ENCODE measurements at places on chromosomes 16 and 17. TPM values are rescaled to one million over a fixed set of nuclear protein-coding genes. Genes with fewer than 3 reads are reported as not detected.

Gene KRT9
- polyA plus RNA-seq = not detected

Gene ST6GALNAC2
- polyA plus RNA-seq = 2.9 TPM

Gene MPV17L
- 0.17 TPM for polyA plus RNA-seq

Gene IL34
- not detected for polyA plus RNA-seq

Gene SPSB3
- polyA plus RNA-seq = 63.9 TPM

Gene PIP4K2B
- 17.4 TPM for polyA plus RNA-seq

Gene PDILT
- not detected for polyA plus RNA-seq

Gene WDR81
- polyA plus RNA-seq = 20.4 TPM

Gene ITGB3
- not detected for polyA plus RNA-seq

Gene CHST5
- not detected for polyA plus RNA-seq

DNA sequence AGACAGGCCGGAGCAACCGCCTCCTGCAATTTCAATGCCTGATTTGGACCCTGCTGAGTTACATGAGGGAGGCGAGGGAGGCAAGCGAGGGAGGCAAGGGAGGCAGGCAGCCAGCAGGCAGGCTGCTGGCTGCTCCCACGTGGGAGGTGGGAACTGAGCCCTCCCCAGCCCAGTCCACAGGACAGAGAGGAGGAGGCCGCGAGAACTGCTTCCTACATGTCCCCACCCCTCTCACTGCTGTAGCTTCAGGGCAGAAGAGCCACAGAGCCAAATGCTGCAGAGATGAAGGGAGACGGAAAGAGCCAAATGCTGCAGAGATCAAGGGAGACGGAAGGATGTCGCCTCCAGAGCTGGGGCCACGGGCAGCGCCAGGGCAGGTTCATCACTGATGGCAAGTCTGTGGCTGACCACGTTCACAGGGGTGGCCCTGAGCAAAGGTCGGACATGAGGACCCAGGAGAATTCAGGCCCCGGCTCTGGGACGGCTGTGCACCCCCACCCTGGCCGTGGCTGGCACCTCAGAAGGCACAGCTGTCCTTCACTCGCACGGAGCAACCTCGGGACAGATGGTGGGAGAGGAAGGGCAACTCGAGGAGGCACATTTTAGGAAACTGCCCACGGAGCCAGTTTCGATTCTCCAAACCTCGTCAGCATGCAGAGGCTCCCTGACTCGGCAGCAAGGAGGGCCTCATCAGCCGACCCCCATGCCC is 21.5 kb downstream of the RPH3AL start:
- DNase-seq = peak; percentile 71
- peak overlapping the region; percentile 41 for H3K4me3 ChIP-seq
- no peak overlapping the region for H3K27ac ChIP-seq
- H3K27me3 ChIP-seq = no peaks in the 10 kb centered on the region
- no peaks in the 10 kb centered on the region for H3K36me3 ChIP-seq
- peaks cover 26% of the 10 kb centered on the region for H3K4me1 ChIP-seq

DNA sequence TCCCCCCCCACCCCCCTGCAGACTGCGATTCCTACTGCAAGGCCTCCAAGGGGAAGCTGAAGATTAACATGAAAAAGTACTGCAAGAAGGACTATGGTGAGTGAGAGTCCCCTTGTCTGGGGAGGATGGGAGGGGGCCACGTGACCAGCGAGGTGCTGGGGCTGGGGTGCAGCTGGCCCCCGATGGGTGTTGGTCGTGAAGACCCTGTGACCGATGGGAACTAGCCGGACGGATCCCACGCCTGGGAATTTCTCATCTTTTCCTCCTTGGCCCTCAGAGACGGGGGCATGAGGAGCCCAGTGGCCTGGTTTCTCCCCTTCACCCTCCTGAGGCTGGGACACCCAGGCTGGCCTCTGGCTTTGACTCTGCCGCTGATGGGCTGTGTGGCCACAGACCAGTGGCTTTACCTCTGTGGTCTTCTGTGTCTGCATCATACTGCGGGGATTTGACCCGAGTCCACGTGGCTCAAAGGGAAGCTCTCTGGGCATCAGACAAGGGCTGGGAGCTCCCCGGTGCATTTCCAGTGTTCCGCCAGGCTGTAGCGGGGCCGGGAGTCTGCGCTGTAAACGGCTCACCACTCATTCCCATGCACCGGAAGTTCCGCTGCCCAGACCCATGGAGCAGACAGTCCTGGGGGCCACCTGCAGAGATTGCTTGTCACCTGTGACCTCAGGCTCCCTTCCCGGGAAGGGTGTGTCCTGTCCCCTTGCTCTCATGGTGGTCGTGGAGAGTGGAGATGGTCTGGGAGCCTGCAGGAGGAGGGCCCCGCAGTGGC is 200.0 kb downstream of the NTN1 start:
- no peaks in the 10 kb centered on the region for H3K27me3 ChIP-seq
- no peaks in the 10 kb centered on the region for H3K36me3 ChIP-seq
- H3K4me1 ChIP-seq = peaks cover under 1% of the 10 kb centered on the region
- no peak for DNase-seq
- no peak overlapping the region for H3K27ac ChIP-seq
- no peak overlapping the region for H3K4me3 ChIP-seq

DNA sequence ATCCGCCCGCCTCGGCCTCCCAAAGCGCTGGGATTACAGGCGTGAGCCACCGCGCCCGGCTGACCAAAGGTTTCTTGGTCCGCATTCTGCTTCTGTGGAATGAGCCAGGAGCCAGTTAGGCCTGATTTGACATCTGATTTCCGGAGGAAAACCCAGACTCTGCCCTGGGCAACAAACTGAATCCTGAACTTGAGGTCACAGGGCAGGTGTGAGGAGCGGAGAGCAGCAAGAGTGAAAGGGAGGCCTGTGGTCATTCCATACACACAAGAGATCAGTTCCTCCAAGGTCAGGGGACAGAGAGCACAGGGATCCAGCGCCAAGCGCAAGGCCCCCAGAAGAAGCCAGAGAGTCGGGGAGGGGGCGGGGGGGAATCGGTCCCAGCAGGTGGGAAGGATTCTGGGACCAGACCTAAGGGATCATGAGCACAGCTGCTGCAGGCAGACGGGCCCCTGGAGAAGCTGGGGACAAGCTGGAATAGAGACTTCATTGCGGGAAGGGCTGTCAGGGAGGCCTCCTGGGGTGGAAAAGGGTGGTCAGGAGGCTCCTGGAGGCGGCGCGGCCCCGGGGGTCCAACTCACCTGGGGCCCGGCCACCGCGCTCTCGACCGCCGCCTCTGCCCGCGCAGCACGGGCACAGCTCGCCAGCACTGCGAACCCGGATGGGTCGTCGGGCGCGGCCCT is 436 bp downstream of the SHPK start:
- H3K36me3 ChIP-seq = no peaks in the 10 kb centered on the region
- no peak for DNase-seq
- H3K27me3 ChIP-seq = no peaks in the 10 kb centered on the region
- peak overlapping the region; percentile 74 for H3K4me3 ChIP-seq

DNA sequence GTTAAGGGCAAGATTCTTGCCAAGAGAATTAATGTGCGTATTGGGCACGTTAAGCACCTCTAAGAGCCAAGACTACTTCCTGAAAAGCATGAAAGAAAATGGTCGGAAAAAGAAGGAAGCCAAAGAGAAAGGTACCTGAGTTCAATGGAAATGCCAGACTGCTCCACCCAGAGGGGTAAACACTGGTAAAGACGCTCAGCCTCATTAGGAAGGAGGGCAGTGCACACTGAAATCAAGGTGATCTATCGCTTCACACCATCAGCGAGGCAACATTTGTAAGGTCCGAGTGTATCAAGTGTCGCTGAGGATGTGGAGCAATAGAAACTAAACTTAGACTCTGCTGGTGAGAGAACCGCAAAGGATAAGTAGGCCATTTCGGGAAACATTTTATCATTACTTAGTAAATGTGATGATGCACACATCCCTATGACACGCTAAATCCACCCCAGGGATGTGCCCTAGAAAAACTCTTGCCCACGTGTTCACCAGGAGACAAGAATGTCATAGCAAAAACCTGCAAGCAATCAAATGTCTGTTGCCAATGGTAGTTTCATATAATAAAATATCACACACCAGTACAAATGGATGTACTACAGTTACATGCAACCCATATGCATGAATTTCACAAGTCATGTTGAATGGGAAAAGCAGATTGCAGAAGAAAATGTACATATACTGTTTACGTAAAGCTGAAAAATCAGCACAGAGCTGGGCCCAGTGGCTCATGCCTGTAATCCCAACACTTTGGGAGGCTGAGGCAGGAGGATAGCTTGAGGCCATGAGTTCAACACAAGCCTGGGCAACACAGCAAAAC is 23.6 kb downstream of the CNTROB start:
- H3K27ac ChIP-seq = no peak overlapping the region
- H3K4me1 ChIP-seq = no peaks in the 10 kb centered on the region
- no peak for DNase-seq
- H3K36me3 ChIP-seq = no peaks in the 10 kb centered on the region
- no peaks in the 10 kb centered on the region for H3K27me3 ChIP-seq

DNA sequence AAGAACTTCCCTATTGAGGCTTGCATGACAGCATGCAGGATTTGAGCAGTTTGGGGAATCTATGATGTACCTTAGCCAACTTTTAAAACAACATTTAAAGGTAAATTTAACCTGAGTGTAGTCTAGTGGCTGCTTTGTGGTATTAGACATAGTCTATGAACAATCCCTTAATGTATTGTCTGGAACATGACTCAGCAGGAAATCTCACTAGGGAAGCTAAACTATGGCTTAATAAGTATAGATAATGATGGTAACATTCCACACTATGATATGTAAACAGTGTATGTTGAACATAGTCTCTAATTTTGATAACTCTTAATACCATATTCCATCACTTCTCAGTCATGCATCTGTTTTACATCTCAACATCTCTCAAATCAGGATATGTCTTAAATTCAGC is 52.1 kb upstream of the SLC12A3 start:
- H3K27ac ChIP-seq = no peak overlapping the region
- DNase-seq = no peak
- no peaks in the 10 kb centered on the region for H3K36me3 ChIP-seq
- no peak overlapping the region for H3K4me3 ChIP-seq

DNA sequence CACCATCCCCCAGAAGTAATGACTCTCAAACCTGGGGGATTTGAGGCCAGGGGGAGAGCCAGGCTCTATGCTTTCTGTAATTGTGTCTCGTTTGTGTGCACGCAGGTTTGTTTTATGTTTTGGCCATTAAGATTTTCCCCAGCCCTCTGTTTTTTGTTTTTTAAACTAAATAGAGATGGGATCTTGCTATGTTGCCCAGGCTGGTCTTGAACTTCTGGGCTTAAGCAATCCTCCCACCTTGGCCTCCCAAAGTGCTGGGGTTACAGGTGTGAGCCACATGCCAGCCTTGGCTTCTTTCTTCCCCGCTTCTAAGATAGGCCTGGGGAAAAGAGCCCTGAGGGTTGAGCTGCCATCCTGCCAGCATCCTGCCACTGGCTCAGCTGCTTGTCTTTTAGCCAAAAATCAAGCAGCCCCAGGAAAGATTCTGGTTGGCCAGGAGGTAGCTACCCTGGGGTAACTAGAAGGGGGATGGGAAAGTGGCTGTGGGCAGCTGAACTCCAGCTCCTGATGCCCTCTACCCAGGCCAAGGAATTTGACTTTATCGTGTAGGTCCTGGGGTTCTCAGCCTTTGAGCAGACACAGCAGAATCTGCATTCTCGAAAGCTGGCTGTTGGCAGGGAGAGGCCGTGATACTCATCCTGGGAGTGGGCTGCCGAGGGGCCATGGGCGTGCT is 18.4 kb downstream of the KDM8 start:
- H3K27ac ChIP-seq = no peak overlapping the region
- DNase-seq = no peak
- H3K36me3 ChIP-seq = peaks cover 9% of the 10 kb centered on the region
- H3K4me1 ChIP-seq = no peaks in the 10 kb centered on the region

DNA sequence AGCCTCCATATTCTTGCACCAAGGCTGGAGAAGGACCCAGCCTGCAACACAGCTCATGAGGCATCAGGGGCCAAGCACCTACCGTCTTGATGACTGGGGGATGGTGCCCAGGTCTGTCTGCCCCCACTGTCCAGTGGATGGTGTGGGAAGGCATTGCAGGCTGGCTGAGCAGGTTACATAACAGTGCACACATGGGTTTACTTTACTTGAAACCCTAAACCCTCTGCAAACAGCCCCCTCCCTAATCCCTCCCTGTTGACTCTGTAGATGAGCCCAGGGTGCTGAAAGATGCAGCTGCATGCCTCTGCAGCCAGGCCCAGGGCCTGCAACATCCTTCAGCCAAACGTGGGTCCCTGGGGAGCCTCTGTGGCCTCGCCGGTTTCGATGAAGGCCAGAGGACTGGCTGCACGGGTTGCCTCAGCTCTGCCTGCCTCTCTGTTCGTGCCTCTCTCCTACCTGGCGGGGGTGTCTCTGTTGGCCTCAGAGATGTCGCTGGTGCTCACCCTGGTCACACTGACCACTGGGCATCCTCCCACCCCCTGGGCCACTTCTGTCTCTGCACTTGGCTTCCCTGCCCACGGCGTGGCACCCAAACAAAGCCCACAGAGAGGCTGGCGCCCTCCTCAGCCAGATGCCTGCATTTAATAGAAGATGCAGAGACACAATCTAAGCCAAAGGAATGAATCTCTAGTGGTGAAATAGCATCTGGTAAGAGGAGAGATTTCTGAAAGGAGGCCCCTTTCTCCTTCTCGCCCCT is 95.1 kb downstream of the METRNL start:
- H3K4me3 ChIP-seq = no peak overlapping the region
- no peaks in the 10 kb centered on the region for H3K36me3 ChIP-seq
- no peaks in the 10 kb centered on the region for H3K27me3 ChIP-seq
- DNase-seq = no peak

DNA sequence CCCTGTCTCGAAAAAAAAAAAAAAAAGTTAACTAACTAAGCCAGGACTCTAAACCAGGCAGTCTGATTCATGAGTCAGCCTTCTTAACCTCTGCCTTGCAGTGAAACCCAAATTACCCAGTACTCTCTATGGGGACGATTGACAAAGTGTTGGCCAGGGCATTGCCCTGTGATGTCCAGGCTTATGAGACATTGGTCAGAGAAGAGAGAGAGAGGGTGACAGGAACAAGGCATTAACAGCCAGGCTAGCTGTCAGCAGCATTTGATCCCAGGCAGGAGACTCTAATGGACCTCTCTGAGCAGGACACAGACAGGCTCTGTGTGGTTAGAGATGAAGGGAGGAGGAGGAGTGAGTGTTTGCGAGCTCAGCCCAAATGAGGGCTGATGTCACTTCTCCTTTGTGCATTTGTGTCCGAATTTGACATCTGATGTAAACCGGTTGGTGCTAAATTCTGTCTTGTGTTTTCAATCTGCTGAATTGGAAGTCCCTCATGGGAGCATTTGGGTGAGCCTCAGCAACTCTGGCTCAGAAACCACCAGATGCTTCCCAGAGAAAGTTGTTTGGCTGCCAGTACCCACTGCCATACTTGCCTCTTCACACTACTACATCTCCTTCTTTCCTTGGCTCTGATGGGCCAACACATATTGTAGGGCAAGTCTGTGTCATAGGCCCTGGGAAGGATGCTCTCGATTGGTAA is 4.3 kb upstream of the MYL4 start:
- peak overlapping the region; percentile 77 for H3K27ac ChIP-seq
- peak; percentile 29 for DNase-seq
- H3K27me3 ChIP-seq = no peaks in the 10 kb centered on the region
- H3K4me1 ChIP-seq = peaks cover 44% of the 10 kb centered on the region

All from CD8-positive, alpha-beta memory T cell (primary cell).